SK-MEL-5 (cell line): ENCODE measurements at places on chromosomes 11 and 22. TPM values are rescaled to one million over a fixed set of nuclear protein-coding genes. Genes with fewer than 3 reads are reported as not detected.

The CDC42BPG gene
- 1.1 and 1.6 TPM in 2 replicates for total RNA-seq

The PARVG gene
- total RNA-seq: 0.16 TPM in 1 of 2 replicates, not detected in the other

The TNNI2 gene
- not detected in 2 replicates for total RNA-seq

The GGT5 gene
- total RNA-seq: 0.13 TPM in 1 of 2 replicates, not detected in the other

The HIPK3 gene
- 37.8 and 40.7 TPM in 2 replicates for total RNA-seq

The CARNS1 gene
- total RNA-seq: not detected in 2 replicates

The CDHR5 gene
- not detected in 2 replicates for total RNA-seq

The MS4A14 gene
- not detected in 2 replicates for total RNA-seq

The SAA2 gene
- total RNA-seq: not detected in 2 replicates

DNA sequence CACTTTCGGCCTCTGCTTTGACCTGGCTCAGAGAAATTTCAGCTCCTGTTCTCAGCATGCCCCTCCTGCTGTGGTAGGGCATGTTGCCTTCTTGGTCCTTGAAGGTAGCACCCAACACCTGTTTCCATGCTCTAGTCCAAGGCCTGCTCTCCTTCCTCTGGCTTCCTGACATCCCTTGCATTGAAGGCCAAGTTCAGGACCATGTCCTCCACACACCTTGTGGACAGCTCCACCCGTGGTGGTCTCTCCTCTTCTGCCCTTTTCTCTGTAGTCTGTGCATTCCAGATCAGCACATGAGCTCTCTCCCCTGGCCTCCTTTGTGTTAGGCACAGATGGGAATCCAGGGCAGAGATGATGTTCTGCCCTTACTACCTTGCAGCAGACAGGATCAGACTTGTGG, 225.3 kb downstream of the ADAMTS15 start:
- DNase-seq: no peak

GRCh38 chr22:40417041-40417440, 46.6 kb downstream of the SGSM3 start:
- no peak for DNase-seq

- no peak for DNase-seq
Measured at GRCh38 chr11:86473991-86474833, 99.5 kb downstream of the CCDC81 start.

DNA sequence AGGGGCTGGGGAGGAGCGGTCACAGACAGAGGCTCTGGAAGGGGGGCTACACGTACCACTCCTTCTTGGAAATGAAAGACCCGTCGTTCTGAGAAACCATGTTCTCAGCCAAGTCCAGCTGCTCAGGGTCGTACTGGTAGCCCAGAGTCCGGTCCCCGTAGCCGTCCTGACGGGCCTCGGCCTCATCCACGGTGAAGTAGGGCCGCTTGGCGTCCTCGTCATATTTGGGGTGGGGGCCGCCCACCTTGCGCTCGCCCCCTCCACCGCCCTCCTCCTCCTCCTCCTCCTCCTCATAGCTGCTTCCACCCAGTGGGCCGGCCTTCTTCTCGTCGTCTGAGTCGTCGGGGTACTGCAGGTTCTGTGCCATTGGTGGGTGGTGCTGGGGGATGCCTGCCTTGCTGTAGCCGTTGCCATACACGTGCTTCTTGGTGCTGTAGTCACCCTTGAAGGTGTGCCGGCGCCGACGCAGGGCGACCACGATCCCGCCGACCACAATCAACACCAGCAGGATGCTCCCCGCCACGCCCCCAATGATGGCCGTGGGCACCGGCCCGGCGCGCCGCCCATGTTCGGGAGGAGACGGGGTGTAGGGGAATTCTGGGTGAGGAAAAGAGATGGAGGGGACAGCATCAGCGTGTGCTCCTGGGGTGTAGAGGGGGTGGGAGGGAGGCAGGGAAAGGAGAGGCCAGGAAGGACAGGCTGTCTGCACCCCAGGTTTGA, 64.1 kb downstream of the NECTIN1 start:
- DNase-seq: no peak

DNA sequence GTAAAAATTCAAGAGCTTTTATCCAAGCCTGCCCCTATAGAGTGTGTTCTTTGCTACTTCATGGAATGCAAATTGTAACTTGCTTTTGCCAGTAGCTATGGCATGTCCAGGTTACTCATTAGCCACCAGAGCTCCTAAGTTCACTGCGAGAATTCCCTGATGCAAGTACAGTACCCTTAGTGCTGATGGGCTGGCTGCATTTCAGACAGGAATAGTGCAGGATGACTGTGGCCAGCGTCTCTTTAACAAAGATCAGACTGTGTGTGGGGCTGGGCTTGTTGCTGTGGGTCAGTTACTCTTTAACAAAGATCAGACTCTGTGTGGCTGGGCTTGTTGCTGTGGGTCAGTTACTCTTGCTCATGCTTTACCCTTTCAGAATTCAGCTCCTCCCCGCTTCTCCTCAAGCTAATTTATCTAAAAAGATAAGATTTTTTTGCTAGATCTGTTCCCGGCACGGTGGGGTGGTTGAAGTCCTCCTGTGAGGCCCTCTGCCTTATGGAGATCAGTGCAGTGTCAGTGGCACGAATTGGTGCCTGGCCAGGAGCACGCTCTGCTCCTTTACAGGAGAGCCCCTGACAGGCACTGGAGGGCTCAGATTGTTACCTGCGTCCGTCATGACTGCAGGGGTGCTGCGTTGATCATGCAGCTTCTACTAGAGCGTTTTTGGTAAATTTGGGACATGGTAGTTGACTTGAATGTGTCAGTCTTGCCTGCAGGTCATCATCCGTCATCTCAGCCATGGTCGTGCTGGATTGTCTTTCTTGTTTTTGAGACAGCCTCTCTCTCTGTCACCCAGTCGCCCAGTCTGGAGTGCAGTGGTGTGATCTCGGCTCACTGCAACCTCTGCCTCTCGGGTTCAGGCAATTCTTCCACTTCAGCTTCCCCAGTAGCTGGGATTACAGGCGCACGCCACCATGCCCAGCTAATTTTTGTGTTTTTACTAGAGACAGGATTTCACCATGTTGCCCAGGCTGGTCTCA, 27.0 kb downstream of the AP2A2 start:
- peak; percentile 54 for DNase-seq

DNA sequence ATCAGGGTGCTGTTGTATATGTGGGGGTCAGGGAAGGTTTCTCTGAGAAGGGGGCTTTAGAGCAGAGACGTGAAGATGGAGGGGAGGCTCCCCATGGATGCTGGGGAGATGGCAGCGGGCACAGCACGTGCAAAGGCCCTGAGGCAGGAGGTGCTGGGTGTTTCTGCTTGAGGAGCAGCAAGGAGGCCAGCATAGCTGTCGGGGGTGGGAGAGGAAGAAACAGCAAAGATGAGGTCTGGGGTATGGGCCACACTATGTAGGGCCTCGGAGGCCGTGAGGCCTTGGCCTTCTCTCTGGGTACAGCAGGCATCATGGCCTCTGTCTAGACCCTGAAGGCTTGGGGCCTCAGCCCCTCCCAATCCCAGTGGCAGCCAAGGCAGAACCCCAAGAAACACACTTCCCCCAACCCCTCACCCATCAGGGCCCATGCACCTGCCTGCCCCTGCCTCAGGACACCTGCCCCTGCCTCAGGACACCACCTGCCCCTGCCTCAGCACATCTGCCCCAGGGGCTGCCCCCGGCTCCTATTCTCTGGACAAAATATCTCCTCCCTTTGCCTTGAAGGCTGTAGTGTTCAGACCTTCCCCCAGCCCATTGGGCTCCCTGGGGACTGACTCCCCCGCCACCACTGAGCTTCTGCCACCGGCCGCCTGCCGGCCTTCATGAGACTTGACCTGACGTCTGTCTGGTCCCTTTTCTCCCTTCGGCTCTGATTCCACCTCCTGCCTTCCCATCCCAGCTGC, 6.2 kb downstream of the ALDH3B1 start:
- DNase-seq: no peak

GRCh38 chr11:67379061-67380058, 6.0 kb upstream of the CLCF1 start:
- DNase-seq: no peak

DNA sequence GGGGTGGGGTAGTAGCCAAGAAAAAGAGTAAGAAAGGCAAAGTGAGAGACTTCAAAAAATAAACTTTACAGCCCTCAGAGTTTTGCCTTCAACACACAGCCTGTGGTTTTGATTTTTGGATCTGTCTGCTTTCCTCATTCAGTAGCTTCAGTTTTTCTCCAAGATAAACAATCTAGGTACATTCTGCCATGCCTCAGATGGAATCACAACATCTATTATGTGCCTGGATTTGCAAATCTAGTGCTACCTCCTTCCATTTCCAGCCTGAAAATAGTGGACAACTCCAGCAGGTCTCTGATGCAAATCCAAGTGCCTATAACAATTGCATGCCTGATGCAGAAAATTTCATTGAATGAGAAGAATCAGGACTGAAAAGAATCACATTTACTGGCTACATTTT, 206.6 kb upstream of the GUCY1A2 start:
- DNase-seq: no peak

DNA sequence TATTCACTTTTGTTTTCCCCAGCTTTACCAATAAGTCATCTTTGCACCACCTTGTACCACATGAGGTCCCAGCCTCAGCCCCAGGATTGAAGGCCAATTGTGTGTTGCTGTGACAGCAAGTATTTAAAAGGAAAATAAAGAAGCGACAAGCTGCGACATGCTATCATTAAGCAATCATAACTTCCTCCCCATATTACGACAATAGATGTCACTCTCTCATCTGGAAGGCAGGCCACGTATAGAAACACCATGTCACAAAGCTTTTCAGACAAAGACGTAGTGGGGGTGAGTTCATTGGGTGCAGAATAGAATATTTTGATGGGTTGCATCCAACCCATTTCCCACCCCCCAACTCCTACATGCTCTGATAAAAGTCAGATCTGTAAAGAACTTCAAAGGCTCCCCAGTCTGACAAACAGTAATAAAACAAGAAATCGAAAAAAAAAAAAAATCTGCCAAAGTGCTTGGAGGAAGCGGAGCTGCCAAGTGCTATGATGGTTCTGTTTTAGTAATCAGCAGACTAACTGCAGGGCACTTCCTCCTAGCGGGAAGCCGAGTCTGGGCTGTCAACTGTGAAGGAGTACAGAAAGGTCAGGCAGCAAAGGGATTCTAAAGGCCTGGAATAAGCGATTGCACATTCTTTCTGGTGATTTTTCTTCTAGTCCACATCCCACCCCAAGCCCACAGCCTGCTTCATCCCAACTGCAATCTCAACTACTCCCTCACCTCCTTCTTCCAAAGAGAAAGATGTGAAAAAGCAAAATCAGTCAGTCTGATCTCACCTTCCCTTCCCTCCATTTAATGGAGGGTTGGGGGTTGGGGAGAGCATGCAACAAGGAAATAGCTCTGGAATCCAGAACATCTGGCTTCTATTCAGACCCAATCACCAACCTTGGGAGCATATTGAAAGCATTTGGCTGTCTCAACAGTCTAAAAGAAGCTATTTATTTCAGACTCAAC, 131.4 kb upstream of the UBASH3B start:
- no peak for DNase-seq

DNA sequence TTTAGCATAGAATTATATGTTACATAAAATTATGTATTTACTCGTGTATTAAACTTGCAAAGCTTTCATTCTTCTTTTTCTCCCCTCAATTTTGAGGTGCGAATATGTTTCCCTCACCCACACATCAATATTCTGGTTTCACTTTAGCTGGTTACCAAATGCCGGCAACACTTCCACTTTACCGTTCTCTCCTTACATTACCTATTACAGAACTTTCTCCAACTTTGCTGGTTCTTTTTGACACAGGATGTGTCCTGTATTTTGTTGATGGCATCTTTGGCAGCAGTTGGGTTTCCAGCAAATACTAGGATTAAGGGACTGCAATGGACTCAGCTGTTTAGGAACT, 84.9 kb downstream of the PRR5L start:
- DNase-seq: no peak

DNA sequence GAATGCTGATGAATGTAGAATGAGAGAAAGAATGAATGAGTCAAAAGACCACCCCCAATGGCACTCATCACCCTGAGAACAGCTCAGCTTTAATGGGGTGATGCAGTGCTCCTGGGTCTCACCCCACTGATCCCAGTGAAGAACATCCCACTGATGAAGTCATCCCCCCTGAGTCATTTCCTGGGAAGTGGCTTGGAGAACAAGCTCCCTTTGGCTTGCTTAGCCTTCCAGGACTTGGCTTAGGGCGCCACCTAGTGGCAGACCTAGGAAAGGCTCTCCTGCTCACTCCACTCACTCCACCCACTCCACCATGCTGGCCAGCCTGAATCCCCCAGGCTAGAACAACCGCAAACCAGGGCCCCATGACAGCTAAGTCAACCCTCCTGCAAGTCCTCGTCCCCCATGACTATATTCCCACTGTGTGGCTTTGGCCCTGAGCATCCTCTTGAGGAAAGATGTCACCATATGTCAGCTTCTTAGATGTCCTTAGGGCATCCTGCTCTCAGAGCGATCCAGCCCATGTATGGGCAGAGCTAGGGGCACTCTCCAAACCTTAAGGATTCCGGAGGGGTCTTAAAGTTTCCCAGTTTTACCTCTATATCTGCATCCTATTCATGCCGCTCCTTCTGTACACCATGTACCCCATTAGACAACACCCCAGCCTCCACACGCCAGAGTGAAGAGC, 17.8 kb upstream of the TMPRSS13 start:
- peak; percentile 86 for DNase-seq

- DNase-seq: no peak
Measured at GRCh38 chr11:83508804-83509203, 222.6 kb upstream of the CCDC90B start.

DNA sequence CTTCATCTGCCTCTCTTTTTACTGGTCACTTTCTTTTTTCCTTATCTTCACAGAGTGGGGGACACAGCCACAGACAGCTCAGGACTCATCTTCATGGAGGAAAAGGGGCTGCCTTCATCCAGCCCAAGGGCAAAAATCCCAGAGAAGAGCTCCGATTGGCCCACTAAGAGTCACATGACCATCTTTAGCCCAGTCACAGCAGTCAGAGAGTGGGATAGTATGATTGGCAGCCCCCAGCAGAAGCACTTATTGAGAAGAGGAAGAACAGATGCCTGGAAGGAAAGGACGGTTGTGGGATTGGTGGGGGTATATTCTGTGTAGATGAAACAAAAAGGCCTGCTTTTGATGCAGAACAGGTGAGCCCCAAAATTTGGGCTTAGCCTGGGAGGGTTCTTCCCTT, 77.8 kb downstream of the MN1 start:
- no peak for DNase-seq

DNA sequence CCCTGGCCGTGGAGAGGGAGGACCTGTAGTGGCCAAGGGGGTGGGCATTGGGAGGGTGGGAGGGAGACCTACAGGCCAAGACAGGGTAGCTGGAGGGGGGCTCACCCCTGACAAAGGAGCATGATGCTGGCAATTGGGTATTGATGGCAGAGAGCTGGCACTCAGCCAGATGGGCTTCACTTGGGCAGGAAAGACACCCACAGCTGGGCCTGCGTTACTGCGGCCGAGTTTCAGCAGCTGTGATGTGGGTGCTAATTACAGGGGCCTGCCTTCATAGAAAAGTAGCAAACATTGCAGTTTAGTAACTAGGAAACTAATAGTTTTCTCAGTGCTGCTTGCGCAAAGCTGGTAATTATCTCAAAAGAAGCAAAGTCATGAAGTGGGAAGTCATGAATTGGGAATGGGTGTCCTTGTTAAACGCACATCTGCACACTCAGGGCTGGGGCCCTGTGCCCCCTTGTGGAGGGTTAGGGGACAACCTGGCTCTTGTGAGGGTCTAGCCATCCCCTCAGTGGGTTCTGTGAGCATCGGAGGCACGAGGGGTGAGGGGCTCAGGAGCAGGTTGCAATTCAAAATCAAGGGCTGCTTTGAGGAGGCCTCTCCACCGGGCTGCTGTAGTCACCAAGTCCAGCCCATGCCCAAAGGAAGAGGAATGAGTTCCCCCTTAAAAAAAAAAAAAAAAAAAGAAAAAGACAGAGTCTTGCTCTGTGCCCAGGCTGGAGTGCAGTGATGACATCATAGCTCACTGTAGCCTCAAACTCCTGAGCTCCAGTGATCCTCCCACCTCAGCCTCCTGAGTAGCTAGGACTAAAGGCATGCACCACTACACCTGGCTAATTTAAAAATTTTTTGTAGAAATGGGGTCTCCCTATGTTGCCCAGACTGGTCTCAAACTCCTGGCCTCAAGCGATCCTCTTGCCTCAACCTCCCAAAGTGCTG, 24.4 kb upstream of the TXNRD2 start:
- DNase-seq: peak; percentile 41
